ENCODE measurements at places on chromosomes 13 and 19. TPM values are rescaled to one million over a fixed set of nuclear protein-coding genes. Genes with fewer than 3 reads are reported as not detected.

DNA sequence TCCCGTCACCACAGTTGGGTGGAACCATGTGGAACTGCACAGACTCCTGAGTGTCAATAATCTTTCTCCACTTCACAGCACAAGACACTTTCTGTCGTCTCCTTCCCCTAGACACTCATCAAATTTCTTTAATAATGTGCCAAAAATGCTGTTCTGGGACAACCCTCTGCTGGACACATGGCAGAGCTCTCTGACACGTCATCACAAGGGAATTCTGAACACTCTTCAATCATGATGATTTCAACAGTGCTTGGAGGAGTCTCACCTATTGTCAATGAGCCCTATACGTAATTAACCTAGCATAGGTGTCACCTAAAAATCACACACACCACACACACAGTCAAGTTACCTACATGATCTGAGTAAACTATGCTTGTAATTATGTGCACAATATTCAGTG lies 141.3 kb downstream of the STOML3 start:
- H3K4me1 ChIP-seq = no peaks in the 10 kb centered on the region
- no peaks in the 10 kb centered on the region for H3K36me3 ChIP-seq
- H3K27ac ChIP-seq = no peak overlapping the region
- no peak for DNase-seq
- H3K4me3 ChIP-seq = no peak overlapping the region

- no peak overlapping the region for H3K27ac ChIP-seq
Observed at GRCh38 chr13:111130116-111130508, 15.0 kb downstream of the ARHGEF7 start.

DNA sequence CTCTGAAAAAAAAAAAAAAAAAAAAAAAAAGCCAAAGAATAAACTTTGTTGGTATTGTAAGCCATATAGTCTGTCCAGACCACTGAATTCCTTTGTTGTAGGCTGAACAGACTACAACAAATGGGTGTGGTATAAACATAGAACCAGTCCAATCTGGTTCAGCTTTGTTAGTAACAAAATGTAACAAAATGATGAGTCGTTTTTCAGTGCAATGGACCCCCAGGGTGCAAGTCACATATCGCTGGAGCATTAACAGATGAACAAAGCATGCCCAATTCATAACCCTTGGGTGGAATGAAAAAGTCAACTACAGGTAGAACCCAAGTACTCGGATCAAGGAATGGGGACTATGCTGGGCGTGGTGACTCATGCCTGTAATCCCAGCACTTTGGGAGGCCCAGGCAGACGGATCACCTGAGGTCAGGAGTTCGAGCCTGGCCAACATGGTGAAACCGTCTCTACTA lies 13.6 kb upstream of the FCHO1 start:
- no peaks in the 10 kb centered on the region for H3K4me1 ChIP-seq
- no peak overlapping the region for H3K4me3 ChIP-seq
- H3K36me3 ChIP-seq = peaks cover 25% of the 10 kb centered on the region

- peaks cover 62% of the 10 kb centered on the region for H3K27me3 ChIP-seq
- no peak overlapping the region for H3K27ac ChIP-seq
Observed at GRCh38 chr19:53977429-53977990, 13.9 kb upstream of the CACNG6 start.

DNA sequence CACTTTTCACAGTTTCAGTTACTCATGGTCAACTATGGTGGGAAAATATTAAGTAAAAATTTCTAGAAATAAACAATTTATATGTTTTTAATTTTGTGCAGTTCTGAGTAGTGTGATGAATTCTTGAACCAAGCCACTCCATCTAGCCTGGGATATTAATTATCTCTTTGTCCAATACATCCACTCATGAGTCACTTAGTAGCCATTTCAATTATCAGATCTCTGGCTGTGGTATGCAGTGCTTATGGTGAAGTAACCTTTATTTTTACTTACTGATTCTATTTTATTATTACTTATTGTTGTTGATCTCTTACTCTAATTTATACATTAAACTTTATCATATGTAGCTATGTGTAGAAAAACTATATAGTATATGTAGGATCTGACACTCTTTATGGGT lies 128.9 kb upstream of the KLHL1 start:
- H3K4me3 ChIP-seq = no peak overlapping the region
- no peaks in the 10 kb centered on the region for H3K27me3 ChIP-seq
- H3K36me3 ChIP-seq = no peaks in the 10 kb centered on the region

DNA sequence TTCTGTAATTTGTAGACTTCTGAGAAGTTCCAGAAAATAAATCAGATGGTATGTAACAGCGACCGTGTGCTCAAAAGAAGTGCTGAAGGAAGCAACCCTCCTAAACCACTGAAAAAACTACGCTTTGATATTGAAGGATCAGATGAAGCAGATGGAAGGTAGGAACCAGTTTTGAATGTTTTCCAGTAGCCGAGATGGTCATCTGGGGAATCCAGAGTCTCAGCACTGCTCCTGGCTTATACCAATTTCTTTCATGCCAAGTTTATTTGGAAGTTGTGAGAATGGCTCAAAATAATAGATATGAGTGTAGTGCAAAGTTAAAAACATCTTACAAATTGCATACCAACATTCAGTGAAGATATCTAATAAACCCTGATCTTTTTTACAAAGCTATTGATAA lies 56.2 kb downstream of the RCBTB2 start:
- no peak overlapping the region for H3K4me3 ChIP-seq
- no peaks in the 10 kb centered on the region for H3K4me1 ChIP-seq
- H3K36me3 ChIP-seq = peaks cover 46% of the 10 kb centered on the region
- H3K27me3 ChIP-seq = no peaks in the 10 kb centered on the region

- H3K4me3 ChIP-seq = no peak overlapping the region
- H3K36me3 ChIP-seq = no peaks in the 10 kb centered on the region
- DNase-seq = no peak
- H3K27me3 ChIP-seq = no peaks in the 10 kb centered on the region
- H3K4me1 ChIP-seq = no peaks in the 10 kb centered on the region
- no peak overlapping the region for H3K27ac ChIP-seq
Observed at GRCh38 chr13:74835579-74835978, 646.4 kb downstream of the TBC1D4 start.

DNA sequence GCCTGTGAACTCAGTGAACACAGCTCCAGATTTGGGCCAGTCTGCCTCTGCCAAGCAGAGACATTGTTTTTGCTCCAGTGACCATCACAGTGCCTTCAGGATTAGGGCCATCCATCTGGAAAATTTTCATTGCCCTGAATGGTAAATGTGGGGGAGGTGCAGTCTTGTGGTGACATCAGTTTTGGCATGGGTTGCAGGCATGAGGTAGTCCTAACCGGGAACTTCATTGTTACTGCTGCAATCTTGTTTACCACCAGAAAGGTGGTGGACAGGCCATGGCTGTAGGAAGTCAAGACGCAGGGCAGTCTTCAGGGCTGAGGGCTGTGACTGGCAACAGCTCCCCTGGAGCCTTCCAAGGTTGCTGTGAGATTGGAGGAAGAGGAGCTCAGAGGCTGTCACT lies 55.2 kb downstream of the SPATA13 start:
- no peaks in the 10 kb centered on the region for H3K4me1 ChIP-seq
- no peak overlapping the region for H3K27ac ChIP-seq
- DNase-seq = no peak
- H3K4me3 ChIP-seq = no peak overlapping the region
- no peaks in the 10 kb centered on the region for H3K27me3 ChIP-seq
- no peaks in the 10 kb centered on the region for H3K36me3 ChIP-seq

DNA sequence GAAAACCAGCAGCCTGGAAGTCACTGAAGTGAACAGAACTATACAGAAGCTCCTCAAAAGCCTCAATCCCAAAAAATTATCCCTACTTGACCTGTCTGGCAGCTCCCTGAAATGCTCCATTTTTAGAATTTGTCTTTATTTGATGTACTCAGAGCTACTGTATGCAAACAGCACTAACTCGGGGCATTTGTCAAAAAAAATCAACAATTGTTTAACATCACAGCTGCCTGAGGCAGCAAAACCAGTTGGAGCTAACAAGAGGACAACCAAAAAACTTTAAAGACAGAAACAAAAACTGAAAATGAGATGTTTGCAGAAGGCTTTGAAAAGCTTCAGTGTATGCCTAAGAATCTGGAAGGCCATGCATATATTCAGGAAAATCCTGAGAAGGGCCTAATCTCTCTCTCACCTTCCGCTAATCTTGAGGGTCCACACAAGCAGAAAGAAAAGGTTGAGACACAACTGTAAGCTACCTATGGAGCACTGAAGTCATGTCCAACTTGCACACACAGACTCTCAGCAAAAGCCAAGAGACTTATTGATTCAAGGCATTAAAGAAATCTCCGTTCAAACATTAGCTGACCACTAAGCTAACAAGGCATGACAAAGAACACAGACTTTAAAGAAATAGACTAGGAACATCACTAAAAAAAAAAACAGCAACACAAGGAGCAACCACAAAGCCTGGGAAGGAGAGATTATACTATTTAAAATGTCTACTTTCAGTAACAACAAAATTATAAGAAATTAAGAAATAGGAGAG lies 16.1 kb downstream of the VWA8 start:
- no peaks in the 10 kb centered on the region for H3K36me3 ChIP-seq
- no peak overlapping the region for H3K27ac ChIP-seq
- H3K4me1 ChIP-seq = no peaks in the 10 kb centered on the region
- no peak for DNase-seq

DNA sequence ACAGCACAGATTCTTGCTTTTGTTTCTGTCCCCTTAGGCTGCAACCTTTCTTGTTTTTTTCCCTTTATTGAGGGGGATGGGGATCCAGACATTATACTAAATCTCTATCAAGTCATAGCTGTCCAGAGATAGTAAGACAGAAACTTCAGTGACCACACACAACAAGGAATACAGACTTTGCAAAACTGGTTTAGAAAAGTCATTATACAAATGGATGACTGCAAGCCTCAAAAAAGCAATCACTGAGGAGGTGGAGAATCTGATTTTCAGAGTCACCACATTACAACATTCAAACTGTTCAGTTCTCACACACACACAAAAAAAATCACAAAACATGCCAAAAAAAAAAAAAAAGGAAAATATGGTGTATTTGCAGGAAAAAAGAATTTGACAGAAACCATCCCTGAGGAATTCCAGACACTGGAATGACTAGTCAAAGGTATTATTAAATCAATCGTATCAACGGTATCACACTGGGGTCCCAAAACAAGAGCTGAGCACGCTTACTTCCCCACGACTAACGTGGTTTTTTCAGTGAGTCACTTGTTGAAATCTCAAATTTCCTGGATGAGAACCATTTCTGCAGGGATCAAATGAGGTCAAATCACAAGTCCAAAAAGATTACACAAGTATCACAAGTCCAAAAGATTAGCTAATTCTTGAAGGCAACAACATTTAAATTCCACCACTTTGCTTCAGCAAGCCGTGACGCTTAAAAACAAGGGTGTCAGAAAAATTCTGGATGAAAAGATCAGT lies 41.2 kb downstream of the USP12 start:
- no peak for DNase-seq
- no peak overlapping the region for H3K4me3 ChIP-seq
- H3K4me1 ChIP-seq = peaks cover 99% of the 10 kb centered on the region

- H3K4me3 ChIP-seq = no peak overlapping the region
- no peaks in the 10 kb centered on the region for H3K27me3 ChIP-seq
- H3K27ac ChIP-seq = no peak overlapping the region
- no peaks in the 10 kb centered on the region for H3K36me3 ChIP-seq
Observed at GRCh38 chr13:112657850-112658445, 31.9 kb upstream of the ATP11A start.

Gene GRK1
- total RNA-seq = 0.28 TPM

Gene CEP89
- total RNA-seq = 17.4 TPM

Gene ADGRE1
- not detected for total RNA-seq

Gene IRGC
- not detected for total RNA-seq

Gene ZNF221
- total RNA-seq = 2.9 TPM

Gene TFDP1
- total RNA-seq = 46.0 TPM
